RCC 7860 (cell line): ENCODE measurements at places on chromosomes 7 and 10.

DNA sequence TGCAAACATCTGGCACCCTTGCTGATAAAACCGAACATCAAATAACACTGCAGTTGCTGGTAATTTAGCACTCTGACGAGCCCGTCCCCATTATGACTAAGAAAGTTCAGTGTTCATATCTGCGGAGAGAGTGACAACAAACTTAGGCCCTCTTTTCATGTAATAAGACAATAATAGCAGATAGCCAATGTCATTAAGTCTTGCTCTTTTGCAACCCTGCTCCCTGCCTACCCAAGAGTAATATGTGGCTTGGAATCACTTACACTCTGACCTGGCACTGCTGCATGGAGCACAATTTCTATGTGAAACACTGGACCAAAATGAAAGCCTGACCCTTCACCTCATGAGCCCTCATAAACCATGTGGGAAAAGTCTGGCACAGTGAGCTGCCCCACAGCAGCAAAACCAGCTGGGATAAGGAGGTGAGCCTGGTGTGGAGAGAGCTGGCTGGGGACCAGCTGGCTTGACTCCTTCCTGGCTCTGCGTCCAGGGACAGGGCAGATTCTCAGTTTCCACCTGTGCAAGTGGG lies 86.5 kb downstream of the HIPK2 start:
- no peak for DNase-seq

GRCh38 chr7:97024209-97025129 lies at the start of gene DLX5:
Gene DLX5 (minus strand): TSS chr7:97024831. CDS start chr7:97024623, 208 bp downstream.
- no peak for DNase-seq

DNA sequence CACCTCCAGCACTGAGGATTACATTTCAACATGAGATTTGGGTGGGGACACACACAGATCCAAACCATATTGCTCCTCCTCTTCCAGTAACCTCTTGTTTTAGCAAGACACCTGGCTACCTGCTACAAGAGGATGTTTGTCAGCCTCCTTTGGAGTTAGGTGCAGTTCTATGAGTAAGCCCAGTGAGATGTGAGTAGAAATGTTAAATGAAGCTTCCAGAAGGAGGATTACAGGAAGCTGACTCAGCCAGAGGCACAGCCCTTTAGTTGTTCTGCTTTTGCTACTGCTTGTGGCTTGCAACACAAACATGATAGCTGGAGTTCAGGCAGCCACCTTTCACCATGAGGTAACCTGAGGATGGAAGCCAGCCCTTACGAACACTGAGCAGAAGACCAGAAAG lies 382.7 kb upstream of the RNF32 start:
- no peak for DNase-seq

- no peak for DNase-seq
Observed at GRCh38 chr10:95988702-95989101, 54.7 kb upstream of the CCNJ start.

- DNase-seq = peak; percentile 52
Observed at GRCh38 chr7:79453558-79454360, at the start of gene MAGI2. Gene MAGI2 (minus strand): TSS chr7:79453667. CDS start chr7:79453320, 347 bp downstream.

DNA sequence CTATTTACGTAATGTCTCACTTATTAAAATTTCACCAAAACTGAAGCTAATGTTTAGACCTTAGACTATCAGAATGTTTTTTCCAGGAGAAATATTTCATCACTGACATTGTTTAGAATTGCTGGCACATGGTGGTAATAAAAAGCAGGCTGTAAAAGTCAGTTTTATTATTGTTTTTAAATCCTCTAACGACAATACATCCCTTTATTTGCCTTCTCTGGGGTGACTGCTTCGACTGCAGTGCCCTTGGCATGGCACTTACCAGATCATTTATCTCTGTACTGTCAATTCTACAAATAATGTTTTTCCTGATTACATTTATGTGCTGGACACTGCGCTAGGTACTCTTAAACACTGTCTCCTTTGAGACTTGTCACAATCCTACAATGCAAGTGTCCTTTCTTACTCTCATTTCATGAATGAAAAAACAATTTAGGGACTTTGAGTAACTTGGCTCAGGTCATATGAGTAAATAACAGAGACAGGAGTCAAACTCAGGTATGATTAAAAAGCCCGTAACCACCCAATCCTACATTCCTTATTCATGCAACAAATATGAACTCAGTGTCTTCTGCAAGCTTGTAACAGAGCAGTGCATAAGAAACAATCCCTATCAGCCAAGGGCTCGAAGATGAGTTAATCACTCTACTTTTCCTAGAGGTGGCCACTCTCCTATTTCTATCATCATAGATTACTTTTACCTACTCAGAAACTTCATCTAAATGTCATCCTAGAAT lies 5.6 kb upstream of the ING3 start:
- DNase-seq = no peak

DNA sequence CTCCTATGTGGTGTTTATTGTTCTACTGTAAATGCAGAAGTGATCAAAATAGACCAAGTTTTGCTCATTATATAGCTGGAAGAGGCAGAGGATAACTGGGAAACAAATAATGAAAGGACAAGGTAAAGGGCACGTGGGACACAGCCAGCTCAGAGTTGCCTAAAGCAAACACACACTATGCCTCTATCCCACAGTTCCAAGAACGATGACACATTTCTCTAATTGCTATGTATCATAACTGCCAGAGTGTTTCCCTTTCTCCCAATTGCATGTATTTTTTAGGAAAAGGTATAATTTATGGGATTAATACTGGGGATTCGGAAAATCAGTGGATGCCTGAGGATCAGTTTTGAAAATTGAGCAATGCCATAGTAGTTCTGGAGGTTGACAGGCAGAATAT lies 49.0 kb downstream of the CCDC71L start:
- DNase-seq = no peak

- no peak for DNase-seq
Observed at GRCh38 chr10:59903871-59904270, 2.5 kb downstream of the CCDC6 start.

DNA sequence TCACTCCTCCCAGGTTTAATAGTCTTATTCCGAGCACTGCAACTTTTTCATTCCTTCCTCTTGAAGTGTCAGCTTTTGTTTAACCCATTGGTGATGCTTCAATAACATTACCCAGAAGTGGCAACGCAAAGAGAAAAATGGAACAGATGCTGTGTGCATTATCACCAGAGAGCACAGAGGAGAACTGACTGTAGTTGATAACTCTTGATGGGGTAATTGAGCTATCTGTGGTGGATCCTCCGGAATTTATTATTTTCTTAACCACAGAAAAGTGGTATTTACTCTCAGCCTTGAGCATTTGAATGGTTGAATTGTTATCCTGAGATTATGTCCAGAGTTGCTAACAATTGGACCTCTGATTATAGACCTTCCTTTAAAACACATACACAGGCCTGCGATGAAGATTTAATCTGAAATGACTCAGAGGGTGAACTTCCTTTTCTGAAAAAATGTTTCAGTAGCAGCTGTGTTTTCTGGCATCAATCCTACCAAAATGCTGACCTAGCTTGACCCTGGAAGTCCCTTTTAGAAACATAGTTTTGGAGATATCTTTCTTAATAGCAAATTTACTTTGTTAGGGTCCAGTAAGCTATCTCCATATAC lies 1584.4 kb upstream of the LRRTM3 start:
- no peak for DNase-seq

GRCh38 chr7:7164591-7164990 lies 17.8 kb upstream of the C1GALT1 start:
- DNase-seq = no peak

GRCh38 chr7:5690931-5691473 lies 90.5 kb downstream of the RNF216 start:
- DNase-seq = no peak

DNA sequence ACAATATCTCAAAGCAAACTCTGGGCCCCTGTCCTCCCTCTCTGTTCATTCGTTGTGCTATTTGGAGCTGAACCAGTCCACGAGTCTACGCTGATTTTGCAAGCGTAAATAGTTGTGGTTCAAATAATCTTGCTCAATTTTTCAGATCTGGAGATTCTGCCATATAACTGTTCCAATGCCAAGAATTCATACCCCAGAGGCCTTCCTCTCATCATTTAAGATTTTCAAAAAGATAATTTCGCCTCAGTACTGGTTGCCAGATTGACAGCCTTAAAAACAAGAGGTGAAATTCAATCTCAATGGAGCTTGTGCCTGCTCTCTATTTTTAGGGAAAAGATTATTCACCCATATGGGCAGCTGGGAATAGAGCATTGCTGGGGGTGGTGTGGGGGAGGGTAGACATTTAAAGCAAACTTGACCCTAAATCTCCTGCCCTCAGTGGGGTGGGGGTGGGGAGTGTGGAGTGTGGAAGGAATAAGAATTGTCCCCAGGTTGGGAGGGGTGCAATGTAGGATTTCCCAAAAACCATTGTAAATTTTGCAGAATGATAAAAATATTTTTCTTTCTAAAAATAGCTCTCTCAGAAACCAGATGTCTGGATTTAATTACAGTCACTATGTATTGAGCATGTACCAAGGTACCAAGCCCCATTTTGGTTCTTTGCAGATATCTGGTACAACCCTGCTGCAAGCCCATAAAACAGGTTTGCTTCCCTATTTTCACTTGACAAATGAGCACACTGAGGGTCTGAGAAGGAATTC lies 104.7 kb upstream of the EEPD1 start:
- no peak for DNase-seq

- DNase-seq = no peak
Observed at GRCh38 chr7:5266191-5267028, 16.3 kb upstream of the SLC29A4 start.

GRCh38 chr10:76665029-76665428 lies 972.6 kb downstream of the KCNMA1 start:
- no peak for DNase-seq

DNA sequence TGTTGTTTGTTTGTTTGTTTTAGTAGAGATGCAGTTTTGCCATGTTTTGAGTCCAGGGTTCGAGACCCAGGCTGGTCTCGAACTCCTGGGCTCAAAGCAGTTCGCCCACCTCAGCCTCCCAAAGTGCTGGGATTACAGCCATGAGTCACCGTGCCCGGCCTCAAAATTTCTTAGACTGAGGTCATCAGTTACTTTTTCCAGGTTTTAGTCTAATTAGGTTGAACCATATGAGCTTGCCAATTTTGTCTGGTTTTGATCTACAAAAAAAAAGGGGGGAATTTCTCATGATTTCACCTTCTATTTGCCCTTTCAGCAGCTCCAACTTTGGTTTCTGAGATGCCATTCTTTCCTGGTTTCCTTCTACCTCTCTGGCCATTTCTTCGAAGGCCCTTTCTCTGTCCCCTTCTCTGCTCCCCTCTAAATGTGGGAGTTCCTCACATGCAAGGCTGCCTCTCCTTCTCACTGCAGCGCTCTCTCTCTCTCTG lies 5.5 kb downstream of the CUEDC2 start:
- DNase-seq = no peak
